NCI-H1436 (cell line): ENCODE measurements at places on chromosomes 7 and 10.
A peak's percentile ranks its signal among the peaks of the same experiment; 100 is the strongest.

GRCh38 chr10:121816197-121816596 lies 111.6 kb downstream of the ATE1 start:
- DNase-seq: no peak

- no peak for DNase-seq
Observed at GRCh38 chr10:27688276-27688675, 57.3 kb downstream of the MKX start.

GRCh38 chr10:132397671-132398565 lies 918 bp downstream of the PWWP2B start:
- no peak for DNase-seq

GRCh38 chr10:122510326-122510725 lies 49.0 kb downstream of the HTRA1 start:
- DNase-seq: no peak

DNA sequence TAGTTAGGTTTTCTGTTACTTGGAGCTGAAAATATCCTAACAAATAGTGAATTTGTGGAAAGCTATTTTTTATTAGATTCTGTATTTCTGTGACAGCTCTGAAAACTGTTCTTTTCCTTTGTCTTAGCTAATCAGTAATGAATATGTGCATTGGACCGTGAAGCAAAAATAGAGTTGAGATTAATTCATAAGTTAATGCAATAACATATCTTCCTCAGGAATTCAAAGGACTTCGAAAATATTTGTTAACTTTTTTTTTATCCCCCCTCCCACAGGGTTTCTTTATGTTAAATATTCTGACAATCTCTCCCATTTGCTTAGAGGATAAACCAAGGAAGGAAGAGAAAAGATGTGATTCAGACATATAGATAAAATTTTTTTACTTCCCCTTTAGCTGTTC lies 101.4 kb downstream of the PODXL start:
- DNase-seq: no peak

GRCh38 chr10:123621492-123621891 lies 44.7 kb upstream of the GPR26 start:
- no peak for DNase-seq

- no peak for DNase-seq
Observed at GRCh38 chr7:23964715-23965114, 254.7 kb downstream of the STK31 start.

- no peak for DNase-seq
Observed at GRCh38 chr10:124896751-124897150, 45.2 kb upstream of the ZRANB1 start.

- DNase-seq: peak; percentile 81
Observed at GRCh38 chr7:76302347-76303201, at the start of gene HSPB1. TSS of gene HSPB1 (plus strand) at chr7:76302673. CDS start at chr7:76302713, 40 bp downstream.

- no peak for DNase-seq
Observed at GRCh38 chr7:5838761-5839500, 41.7 kb upstream of the OCM start.
